HS-5 (cell line): ENCODE measurements at places on chromosomes 7 and 10.
A peak's percentile ranks its signal among the peaks of the same experiment; 100 is the strongest.

- no peak for DNase-seq
Measured at GRCh38 chr7:73778801-73779389, 8.8 kb upstream of the CLDN3 start.

GRCh38 chr7:134946260-134946659 lies 40.0 kb upstream of the AGBL3 start:
- DNase-seq = no peak

DNA sequence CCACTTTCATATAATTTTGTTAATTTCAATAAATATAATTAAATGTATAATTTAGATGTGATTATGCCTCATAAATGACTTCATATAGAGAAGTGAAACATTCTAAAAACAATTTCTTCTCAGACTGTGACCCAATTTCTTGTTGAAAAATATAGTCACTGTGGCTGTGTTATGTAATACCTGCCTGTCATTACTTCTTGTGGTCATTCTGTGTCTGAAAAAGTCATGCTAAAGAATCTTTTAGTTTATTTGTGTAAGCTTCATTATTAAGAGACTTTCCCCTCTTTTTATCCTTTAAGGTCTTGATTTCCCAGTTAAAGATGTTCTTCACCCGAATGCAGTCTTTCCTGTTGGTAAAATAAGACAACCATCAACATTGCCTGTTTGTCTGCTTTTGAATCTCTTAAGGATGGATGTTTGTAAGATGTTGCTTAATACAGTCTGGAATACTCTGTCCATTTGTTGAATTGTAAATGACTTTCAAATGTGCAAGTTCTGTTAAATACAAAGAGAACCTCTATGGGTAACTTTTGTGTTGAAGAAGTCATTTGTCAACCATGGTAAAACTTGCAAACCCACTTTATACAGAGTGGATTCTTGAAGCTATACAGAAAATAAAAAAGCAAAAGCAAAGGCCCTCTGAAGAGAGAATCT lies 16.0 kb downstream of the KAT6B start:
- DNase-seq = no peak

- DNase-seq = no peak
Measured at GRCh38 chr10:126175641-126176262, 212.5 kb downstream of the ADAM12 start.

DNA sequence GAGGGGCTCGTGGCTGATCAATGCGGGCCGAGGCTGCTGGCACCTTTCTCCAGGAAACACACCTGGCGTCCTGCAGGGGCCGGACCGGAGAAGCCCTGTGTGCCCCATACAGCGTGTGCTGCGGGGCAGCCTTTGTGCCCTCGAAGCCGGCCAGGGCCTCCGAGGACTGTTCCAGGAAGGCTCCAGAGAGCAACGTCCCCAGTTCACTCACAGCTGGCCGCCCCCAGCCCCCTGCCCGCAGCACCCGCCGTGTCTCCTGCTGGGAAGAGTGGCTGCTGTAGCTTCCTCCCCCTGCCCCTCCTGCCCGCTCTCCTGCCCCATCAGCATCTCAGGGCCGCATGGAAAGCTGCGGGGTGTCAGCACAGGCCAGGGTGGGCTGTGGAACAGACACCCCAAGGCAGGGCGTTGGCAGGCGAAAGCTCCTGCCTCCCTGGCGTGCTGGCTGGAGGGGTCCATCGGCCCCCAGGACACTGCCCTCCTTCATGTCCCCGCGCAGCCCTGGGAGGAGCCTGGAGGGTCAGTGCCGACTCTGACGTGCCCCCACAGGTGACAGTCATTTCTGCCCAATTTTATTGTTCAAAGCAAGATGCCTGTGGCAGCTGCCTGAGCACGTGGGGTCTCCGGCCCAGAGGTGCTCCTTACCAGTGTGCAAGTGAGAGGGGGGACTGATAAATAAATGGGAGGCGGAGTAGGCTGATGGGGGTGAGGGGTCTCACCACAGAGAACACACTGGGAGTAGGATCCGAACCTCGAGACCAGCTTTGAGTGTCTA lies 95.8 kb upstream of the DIP2C start:
- no peak for DNase-seq

DNA sequence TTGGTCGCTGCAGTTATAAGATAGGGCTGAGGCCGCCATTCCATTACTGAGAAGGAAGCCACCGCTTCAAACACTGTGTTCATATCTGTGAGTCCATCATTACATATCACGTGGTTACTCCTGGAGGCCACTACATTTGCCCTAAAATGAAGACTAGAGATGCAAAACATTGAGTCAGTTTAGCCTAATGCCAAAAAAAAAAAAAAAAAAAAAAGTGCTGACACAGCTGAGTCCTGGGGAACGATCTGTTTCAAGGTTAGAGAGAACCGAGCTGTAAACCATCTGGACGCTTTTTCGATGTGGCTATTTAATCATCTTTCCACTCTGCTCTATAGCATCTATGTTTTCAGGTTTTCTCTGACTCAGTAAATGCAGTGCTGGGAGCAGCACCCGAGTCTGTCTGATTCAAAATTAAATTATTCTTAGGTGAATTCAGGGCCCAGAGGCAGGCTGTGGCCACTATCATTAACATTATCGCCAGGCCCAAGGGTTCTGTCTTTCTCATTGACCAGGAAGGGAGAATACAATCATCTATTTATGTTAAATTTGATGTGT lies 449.1 kb downstream of the PAXIP1 start:
- DNase-seq = no peak

GRCh38 chr10:50937230-50937907 lies 51.9 kb upstream of the A1CF start:
- DNase-seq = peak; percentile 15

DNA sequence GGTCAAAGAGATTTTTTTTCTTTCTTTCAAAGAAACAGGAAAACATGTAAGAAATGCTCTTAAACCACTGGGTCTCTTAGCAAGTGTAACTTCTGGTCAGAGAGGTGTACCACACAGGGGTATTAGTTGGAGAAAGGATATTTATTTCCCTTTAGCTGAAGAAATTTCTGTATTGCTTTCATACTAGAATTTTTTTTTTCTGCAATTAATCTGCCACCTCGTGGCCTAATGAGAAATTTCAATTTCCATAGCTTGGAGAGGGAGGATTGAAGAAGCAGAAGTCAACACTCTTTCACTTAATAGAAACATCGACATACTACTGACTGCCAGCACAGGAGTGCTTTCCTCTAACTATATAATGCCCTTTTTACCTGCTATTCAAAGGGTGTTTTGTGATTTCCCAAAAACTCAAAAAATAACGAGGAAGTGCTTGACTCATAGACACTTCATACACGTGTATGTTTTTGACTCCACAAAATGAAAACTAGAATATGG lies 177.6 kb upstream of the NAMPT start:
- DNase-seq = no peak

DNA sequence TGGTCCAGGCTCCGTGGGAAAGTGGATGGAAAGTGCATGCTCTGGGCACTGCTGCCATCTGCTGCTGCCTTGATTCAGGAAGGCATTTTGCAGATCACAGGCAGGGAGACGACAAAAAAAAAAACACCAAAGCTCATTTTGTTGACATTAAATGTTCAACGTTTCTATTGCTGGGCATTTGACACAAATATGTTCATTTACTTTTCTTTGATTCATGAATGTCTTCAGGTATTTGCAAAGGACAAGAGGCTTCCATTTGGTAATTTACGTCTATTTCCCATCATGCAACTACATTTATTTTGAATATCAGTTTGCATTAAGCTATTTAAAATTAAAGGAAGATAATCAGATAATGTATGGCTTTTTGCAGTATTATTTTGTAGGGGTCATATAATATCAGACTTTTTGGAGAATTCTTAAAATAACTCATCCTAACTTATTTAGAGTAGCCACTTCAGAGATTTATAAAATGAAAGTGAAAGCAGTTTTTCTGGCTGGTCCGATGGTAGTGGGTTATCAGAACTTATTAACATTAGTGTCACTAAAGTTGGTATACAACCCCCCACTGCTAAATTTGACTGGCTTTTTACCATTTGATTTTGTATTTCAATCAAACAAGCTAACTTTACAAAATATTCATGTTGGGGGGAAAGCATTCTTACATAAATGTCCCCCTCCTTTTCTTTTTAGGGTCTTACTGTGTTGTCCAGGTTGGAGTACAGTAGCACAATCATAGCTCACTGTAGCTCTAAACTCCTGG lies 65.3 kb downstream of the PDIA4 start:
- peak; percentile 63 for DNase-seq

DNA sequence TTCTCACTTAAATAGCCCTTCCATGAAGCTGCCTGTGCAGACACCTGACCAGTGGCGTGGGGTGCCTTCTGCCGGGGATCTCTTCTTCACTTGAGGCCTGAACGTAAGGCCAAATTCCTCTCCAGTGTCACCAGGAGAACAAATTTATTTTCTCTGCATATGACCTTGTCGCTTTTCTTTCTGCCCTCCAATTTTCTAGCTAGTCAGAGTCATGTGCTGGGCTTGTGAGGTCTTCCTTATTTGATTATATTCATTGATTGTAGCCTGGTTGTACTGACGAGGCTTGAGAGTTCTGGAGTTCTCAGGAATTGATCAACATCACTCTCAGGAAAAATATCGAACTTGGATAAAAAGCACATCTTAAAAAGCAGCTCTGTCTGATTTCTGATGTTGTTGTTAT lies 255.7 kb downstream of the BUB3 start:
- no peak for DNase-seq

DNA sequence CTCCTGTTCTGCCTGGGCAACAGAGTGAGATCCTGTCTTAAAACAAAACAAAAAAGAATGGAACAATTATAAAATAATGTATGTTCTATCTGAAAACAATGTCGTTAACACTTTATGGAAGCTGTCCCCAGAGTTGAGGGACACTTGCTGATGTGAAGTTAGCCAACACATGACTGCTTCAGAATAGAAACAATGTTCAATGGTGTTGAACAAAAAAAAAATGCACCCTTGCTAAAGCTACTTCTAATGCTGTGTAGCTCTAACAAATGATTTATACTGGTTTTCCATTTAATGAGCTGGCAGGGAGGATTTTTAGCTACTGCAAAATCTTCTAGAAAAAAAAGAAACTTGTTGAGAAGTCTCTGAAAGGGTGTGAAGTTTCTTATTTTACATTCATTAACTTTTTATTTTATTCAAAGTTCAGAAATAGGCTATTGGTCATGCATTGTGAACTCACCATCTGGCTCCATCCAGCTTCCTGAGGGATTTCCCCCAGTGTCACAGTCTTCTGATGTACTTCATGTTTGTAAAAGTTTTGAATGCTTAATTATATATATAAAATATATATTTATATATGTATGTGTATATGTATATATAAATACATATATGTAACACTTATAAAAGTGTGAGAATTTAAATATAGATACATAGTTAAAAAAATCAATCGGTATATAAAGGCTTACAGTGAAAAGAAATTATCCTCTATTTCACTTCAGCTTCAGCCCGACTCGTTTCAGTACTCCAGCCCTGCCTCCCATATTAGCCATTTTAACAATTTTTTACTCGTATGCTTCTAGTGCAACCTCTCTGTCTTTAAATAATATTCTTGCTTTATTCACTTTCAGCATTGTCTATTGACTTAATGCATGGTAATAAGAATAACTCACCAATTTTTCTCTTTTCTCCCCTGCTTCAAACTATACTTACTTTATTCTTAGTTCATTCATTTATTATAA lies 35.0 kb downstream of the HDAC9 start:
- DNase-seq = no peak

DNA sequence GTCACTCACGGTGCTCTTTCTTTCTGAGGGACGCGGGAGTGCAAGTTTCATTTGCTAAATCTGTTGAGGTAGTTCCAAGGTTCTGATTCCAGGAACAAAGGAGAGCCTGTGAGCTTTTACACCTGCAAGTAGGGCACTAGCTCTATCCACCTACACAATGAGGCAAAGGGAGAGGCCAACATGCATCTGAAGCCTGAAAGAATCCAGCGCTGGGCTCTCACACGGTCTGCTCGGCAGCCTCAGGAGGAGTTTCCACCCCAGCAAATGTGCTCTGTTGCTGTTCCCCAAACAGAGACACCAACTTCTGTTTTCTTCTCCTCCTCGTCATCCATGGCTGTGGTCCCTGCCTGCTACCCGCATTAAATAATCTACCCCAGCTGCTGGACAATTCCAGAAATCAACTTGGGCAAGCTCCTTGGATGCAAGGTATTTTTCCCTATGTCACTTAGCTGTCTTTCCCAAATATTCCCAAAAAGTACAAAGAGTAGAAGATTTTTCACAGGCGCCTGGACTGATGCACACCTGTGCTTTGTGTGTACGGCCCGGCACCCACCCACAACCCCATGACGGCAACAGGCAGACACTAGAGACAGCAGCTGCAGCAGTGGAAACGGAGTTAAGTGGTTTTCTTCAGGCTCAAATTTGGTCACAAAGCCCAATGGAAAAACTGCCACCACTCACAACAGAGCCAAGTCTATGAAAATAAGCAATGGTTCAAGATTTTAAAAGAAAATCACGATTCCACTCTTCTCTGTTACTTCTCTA lies 176.8 kb downstream of the ZMYND11 start:
- DNase-seq = no peak

DNA sequence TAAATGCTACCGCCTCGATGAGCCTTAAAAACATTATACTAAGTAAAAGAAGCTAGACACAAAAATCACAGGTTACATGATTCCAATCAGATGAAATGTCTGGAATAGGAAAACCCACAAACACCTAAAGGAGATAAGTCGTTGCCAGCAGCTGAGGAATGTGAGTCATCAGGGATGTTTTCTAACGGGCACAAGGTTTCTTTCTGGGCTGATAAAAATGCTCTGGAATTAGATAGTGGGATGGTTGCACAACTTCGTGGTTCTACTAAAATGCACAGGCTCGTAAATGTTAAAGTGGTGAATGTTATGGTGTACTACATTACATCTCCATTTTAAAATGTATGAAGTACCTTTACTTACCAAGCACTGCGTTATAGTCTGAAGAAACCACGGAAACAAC lies 9.7 kb downstream of the ABLIM1 start:
- peak; percentile 72 for DNase-seq

DNA sequence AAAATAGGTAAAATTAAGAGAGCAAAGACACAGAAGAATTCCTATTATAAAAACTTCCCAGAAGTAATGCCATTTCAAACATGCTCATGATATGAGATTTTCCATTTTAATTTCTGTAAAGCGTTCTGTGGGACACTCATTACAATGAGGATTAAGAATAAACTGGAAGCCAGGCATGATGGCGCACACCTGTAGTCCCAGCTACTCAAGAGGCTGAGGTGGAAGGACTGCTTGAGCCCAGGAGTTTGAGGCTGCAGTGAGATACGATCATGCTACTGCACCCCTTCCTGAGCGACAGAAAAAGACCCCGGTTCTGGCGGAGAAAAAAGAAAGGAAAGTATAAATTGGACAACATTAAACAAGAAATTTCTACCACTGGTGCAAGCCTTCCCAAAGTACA lies 1.5 kb downstream of the DNA2 start:
- DNase-seq = no peak
